ENCODE measurements at places on chromosomes 2 and 18.
A peak's percentile ranks its signal among the peaks of the same experiment; 100 is the strongest.

DNA sequence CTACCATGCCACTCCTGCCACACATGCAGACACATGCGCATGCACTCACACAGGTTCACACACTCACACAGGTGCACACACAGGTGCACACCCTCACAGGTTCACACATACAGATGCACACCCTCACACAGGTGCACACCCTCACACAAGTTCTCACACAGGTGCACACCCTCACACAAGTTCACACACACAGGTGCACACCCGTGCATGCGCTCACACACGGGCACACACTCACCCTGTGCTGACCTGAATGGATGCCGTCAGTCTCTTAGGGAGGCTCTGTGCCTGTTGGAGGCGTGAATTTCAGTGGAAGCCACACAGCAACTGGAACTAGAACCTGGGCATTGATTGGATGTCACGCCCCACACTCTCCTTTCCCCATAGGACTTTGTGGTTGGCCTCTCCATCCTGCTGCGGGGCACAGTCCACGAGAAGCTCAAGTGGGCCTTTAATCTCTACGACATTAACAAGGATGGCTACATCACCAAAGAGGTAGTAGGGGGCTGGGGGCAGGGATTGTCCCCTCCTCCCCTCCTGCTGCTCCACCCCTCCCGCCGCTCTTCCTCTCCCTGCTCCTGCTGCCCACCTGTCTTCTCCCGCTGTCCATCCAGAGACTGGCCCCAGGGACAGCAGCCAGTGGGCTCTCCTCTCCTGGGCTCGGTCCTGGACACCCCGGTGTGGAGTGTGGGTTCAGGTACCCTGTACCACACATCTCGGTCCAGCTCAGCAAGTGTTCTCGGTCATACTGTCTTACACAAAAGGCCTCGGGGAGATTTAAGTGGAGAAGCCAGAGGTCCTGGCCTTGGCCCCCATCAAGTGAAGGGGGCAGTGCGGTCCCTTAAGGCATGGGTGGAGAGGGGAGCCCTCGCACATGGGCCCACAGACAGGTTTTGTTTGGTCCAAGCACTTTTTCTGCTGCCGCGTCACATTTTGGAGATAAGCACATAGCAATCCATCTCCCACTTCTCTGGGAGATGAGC is 21.0 kb upstream of the FAHD2A start:
- no peak for DNase-seq

DNA sequence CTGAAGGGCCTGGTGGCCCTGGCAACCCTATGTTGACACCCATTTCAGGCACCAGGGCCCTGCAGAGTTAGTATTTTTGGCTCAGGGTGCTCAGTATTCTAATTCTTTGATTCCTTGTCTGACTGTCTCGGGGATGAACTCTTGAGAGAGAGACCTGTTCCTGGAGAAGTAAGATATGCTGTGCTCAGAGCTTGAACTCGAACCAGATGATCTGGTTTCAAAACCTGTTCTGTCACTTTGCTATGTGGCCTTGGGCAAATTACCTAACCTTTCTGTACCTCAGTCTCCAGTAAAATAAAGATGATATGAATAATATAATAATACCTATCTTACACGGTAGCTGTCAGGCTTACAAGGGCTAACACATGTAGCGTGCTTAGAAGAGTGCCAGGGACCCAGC is 294.2 kb downstream of the DYSF start:
- DNase-seq, result no peak

DNA sequence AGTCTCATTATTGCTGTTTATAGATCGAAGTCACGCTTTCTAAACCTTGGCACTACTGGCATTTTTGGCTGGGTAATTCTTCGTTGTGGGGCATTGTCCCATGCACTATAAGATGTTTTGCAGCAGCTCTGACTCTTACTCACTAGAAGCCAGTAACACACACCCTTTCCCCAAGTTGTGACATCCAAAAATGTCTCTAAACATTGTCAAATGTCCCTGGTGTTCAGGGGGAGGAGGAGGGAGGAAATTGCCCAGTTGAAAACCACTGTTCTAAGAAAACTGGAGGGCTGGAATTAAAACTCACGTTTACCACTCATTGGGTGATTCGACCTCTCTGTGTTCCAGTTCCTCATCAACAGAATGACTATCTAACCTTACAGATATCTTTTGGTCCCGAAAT is 115.7 kb upstream of the KLF7 start:
- no peak for DNase-seq

DNA sequence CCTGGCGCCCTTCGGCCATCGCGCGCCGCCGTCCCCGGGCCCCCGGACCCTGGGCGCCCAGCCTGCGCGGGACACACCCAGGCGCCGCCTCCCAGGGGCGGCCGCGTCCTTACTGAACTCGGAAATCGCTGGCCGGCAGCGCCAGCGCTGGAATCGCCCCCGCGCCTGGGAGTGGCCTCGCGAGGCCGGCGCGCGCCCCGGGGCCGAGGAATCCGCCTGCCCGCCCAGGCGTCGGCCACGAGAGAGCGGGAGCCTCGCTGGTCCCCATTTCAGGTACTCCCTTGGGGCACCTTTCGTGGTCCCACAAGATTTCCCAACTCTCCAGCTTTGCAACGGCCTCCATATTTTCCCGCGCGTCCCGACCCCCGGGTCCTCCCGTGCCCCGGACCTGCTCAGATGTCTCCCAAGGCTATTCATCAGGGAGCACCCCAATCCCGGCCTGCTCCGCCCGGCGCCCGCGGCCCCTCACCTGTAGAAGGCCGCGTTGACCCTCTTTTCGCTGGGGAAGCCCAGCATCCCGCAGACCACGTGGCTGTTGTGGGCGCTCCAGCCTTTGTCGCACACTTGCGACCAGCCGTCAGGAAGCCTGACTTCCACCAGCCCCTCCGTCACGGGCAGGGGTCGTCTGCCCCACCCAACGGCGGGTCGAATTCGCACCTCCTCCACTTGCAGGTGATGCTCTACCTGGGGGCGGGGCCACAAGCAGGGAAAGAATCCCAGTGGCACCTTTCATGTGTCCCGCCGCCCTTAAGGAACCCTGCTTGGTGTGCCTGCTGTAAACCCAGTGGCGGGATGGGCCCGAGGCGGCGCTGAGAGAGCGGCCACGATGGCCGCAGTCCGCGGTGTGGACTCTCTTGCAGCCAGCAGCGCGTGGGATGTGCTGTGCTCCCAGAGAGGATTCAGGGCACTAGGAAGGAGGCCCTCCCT is 4.6 kb downstream of the LOXL3 start:
- no peak for DNase-seq

DNA sequence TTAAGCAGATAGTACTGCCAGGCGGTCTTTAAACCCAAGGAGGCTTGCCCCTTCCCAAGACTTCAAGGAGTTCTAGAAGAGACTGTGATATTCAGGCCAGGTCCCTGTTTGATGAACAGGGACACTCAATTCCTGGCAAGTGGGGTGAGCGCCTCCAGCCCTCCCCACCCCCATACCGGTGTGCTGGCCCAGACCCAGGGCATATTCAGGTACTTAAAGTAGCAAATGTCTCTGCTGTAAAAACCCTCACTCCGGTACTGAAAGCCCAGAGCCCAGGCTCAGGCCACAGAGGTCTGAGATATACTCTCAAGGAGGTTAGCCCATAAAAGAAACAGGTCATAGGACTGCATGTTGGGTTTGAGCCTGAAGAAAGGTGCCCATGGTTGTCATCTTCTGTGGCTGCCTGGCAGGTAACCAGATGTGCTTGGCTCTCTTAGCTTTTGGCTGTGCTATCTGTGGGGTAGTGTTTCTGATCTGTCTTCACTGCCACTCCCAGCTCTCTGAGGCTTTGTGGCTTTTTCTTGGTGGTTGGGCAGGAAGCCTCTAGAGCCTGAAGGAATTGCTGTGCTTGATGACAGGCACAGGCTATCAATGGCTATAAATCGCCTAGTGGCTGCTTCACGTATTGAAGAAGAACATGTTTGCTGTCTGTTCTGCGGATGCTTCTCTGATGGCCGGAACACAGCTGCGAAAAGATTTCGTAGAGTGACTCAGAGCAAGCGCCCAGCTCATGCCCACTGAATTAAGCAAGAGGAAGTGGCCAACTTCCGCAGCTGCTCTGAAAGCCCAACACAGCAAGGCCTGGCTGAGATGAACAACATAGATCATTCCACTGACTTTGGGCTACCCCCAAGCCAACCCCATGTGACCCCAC is 63.3 kb upstream of the ALPP start:
- DNase-seq, result no peak

DNA sequence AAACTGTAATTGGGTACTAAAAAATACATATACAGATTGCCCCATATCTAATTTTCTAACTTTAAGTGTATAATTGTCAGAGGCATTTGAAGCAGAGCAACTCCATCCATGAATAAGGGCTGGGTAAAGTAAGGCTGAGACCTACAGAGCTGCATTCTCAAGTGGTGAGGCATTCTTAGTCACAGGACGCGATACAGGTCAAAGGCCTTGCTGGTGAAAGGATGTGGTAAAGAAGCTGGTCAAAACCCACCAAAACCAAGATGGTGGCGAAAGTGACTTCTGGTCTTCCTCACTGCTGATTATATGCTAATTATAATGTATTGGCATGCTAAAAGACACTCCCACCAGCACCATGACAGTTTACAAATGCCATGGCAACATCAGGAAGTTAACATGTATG is 50.0 kb downstream of the SLC8A1 start:
- DNase-seq, result no peak

DNA sequence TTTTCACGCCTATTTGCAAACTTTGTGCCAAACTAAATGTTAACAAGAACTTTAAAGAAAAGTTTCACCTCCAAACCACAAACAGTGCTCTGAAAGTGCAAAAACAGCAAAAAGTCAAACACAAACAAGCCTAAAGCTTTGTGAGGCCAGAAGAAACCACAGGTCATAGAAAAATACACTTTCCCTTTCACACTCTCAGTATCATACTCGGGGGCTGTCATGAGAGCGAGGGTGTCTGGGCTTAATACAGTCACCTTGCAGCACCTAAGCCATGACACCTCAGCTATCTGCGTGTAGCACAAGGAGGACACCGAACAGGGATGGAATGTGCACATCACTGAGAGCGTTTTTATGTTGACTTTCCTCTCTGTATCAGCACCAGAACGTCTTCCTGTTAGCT is 26.6 kb upstream of the SEH1L start:
- DNase-seq, result no peak

- no peak for DNase-seq
Measured at GRCh38 chr2:241225545-241225944, 37.1 kb downstream of the ANO7 start.

DNA sequence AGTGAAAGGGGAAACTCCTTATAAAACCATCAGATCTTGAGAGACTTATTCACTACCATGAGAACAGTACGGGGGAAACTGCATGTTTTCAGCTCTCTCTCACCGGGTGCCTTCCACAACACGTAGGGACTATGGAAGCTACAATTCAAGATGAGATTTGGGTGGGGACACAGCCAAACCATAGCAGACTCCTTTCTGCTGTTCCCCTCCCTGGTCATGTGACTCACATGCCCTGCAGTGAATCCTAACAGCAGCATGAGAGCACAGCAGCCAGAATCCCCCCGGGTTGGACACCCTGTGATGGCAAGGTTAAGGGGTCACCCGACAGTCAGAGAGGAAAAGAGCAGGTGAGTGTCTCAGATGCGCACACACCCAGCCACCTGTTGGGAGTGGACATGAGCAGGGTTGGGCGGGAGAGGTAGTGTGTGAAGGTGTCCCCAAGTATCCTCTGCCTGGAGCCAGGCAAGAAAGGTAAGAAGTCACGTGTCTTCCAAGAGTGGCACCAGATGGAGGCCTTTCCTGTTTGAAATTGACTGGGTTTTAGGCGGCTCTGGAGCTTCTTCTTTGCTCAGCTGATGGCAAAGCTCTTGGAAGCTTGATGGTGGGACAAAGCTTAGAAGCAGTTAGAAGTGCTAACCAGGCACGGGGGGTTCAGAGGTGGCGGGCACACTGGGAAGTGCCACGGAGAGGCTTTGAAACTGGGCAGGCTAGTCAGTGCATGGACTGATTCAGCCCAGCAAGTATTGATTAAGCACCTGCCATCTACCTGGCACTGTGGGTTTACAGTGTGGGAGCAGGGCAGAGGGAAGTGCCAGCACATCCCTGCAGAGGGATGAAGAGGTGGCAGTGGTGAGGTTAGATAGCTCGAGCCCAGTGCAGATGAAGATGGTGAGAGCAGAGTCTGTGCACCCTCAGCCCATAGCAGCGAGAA is 68.7 kb downstream of the RHOB start:
- DNase-seq, result no peak

DNA sequence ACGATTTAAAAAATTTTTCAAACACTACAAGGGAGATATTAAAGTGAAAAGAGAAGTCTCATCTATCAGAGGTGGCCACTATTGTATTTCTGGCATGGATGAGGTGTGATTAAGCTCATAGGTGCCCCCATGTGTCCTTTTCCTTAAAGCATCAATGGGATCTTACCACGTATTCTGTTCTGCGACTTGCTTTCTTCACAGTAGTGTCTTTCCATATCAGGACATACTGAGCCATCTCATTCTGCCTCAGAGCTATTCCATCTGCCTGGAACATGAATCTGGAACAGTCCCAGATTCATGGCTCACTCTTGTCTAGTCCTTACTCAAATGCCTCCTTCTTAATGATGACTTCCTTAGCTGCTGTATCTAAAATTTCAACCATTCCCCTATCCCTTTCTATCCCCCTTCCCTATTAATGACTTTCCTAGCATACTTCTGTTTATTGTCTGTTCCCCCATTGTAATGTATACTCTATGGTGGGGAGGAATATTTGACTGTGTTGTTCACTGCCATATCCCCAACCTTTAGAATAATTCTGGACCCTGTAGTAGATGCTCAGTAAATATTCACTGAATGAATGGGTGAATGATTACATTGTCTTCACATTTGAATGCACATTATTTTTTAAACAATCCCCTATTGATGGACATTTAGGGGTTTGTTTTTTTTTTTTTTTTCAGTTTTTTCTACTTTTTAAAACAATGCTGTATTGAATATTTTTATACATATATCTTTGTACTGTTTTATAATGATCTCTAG is 11.1 kb downstream of the STAMBP start:
- DNase-seq, result no peak

- peak; percentile 10 for DNase-seq
Measured at GRCh38 chr2:186535861-186536260, 49.8 kb downstream of the ZC3H15 start.

GRCh38 chr2:213806125-213806726 is 522.0 kb downstream of the SPAG16 start:
- no peak for DNase-seq

GRCh38 chr2:64101141-64101591 is 43.1 kb downstream of the PELI1 start:
- DNase-seq, result no peak

GRCh38 chr2:236872981-236873380 is 212.7 kb upstream of the COPS8 start:
- DNase-seq, result no peak

GRCh38 chr18:21270453-21270852 is 28.4 kb downstream of the GREB1L start:
- DNase-seq, result no peak

DNA sequence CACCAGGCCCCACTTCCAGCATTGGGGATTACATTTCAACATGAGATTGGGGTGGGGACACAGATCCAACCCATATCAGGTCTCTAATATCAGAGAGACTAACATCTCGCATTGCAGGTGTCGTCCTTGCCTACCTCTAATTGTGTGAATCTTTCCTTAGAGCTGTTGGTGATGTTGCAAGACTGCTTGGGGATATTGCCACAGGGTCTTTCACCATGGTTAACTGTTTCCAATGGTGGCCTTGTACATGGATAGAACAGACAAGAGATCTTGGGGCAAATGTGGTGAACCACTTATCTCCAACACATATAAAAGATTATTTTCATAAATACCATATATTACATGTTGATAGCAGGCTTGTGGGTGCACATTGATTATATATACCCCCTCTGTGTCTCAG is 270.3 kb upstream of the LINC00305 start:
- no peak for DNase-seq

Measured in NCI-H524 treated with DMSO at 0.1 percent for 48 hours (cell line).